PC-3 (cell line): ENCODE measurements at places on chromosomes 1 and 21. TPM values are rescaled to one million over a fixed set of nuclear protein-coding genes. Genes with fewer than 3 reads are reported as not detected.

The KCNE2 gene
- total RNA-seq: not detected in 2 replicates

The TNN gene
- not detected in 2 replicates for total RNA-seq

The LELP1 gene
- not detected in 2 replicates for total RNA-seq

The MYBPH gene
- not detected in 2 replicates for total RNA-seq

The LAPTM5 gene
- not detected in 2 replicates for total RNA-seq

The CR2 gene
- not detected in 2 replicates for total RNA-seq

The HIVEP3 gene
- 8.4 and 9.8 TPM in 2 replicates for total RNA-seq

The C1QA gene
- total RNA-seq: not detected in 2 replicates
